ENCODE measurements at places on chromosomes 2 and 18.
A peak's percentile ranks its signal among the peaks of the same experiment; 100 is the strongest.

GRCh38 chr2:46481198-46482193 is 2.1 kb downstream of the TMEM247 start:
- no peak overlapping the region for H3K4me3 ChIP-seq
- H3K36me3 ChIP-seq: peaks cover 13% of the 10 kb centered on the region
- H3K27me3 ChIP-seq: no peaks in the 10 kb centered on the region
- H3K27ac ChIP-seq: no peak overlapping the region
- peaks cover 10% of the 10 kb centered on the region for H3K4me1 ChIP-seq
- DNase-seq: no peak

DNA sequence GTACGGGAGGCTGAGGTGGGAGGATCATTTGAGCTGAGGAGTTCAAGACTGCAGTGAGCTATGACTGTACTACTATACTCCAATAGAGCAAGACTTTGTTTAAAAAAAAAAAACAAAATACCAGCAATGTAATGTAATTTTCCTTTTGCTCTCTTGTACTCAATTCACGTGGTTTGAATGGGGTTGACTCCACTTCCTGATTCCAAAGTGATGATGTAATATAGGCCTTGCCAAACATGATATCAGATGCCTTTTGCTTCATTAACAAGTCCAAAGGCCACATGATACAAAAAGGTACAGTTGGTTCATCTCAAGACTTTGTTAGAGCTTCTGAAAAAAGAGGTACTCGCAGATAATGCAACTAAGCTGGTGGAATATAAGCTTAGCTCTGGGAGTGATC is 321.8 kb downstream of the ZEB2 start:
- H3K4me3 ChIP-seq: no peak overlapping the region
- DNase-seq: no peak
- no peak overlapping the region for H3K27ac ChIP-seq
- H3K36me3 ChIP-seq: no peaks in the 10 kb centered on the region
- H3K27me3 ChIP-seq: no peaks in the 10 kb centered on the region

DNA sequence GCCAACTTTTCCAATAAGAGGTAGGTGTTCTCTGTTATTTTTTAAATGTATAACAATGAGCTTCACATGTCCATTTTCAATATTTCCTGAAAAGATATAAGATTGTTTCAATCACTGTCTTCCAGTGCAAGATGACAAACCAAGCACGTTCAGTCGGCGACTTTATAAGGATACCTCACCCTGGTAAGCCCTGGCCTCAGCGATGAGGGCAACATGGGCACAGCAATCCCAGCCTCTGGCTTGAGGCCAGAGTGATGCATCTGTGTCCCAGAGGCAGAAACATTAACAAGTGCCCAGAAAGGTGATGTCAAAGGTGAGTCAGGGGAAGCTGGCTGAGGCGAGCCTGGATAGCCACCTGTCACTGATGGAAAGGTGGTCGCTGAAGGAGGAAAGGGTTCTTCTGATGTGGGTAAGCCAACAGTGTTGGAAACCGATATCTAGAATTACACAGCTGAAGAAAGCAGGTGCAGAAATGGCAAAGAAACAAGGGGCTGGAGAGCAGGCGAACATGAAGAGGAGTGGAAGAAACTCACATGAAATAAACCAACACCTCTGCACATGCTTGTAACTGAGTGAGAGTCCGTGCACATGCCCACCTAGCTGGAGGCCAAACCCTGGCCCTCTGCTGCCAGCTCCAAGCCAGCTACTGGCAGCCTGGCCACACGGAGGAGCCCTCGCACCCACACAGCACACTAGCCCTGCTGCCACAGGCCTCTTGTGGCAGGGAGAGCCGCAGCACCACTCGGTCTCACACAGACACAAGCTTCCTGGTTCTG is 65.5 kb downstream of the FBXO15 start:
- no peaks in the 10 kb centered on the region for H3K27me3 ChIP-seq
- no peaks in the 10 kb centered on the region for H3K36me3 ChIP-seq
- H3K4me1 ChIP-seq: no peaks in the 10 kb centered on the region
- H3K4me3 ChIP-seq: no peak overlapping the region

DNA sequence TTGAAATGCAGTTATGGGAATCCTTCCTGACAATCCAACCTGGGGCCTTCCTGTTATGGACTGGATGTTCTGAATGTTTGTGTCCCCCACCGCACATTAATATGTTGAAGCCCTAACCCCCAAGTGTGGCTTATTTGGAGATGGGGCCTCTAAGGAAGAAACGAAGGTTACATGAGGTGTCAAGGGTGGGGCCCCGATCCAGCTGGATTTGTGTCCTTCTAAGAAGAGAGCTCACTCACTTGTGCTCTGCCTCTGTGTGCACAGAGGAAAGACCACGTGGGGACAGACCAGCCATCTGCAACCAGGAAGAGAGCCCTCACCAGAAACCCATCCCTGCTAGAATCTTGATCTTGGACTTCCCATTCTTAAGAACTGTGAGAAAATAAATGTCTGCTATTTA is 44.4 kb downstream of the MAP3K19 start:
- H3K4me1 ChIP-seq: peaks cover 3% of the 10 kb centered on the region
- no peaks in the 10 kb centered on the region for H3K27me3 ChIP-seq
- no peak overlapping the region for H3K27ac ChIP-seq
- no peak for DNase-seq

GRCh38 chr2:238955648-238956531 is 108.0 kb downstream of the TWIST2 start:
- H3K36me3 ChIP-seq: no peaks in the 10 kb centered on the region
- H3K4me1 ChIP-seq: no peaks in the 10 kb centered on the region
- no peaks in the 10 kb centered on the region for H3K27me3 ChIP-seq
- DNase-seq: peak; percentile 5
- no peak overlapping the region for H3K4me3 ChIP-seq

DNA sequence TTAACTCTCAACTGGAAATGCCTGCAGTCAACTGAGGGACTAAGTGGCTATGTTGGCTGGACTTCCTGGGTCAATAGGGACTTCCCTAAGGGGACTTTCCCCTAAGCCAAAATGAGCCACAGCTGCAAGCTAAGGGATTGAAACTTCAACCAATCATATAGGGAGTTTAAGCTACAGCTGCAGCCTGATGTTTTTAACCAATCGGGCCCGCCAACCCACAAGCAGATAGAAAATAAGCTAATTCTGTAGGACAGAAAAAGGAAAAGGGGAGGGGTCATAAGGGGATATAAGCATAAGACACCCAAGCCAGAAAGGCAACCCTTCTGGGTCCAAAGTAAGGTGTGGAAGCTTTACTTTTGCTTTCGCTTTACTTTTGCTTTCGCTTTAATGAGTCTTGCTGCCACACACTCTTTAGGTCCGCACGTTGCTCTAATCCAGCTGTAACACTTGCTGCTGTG is 927.5 kb downstream of the ERBB4 start:
- no peaks in the 10 kb centered on the region for H3K27me3 ChIP-seq
- peaks cover 5% of the 10 kb centered on the region for H3K4me1 ChIP-seq
- no peak overlapping the region for H3K4me3 ChIP-seq
- no peak overlapping the region for H3K27ac ChIP-seq

GRCh38 chr18:58806826-58807714 is 57.6 kb upstream of the ZNF532 start:
- H3K27me3 ChIP-seq: no peaks in the 10 kb centered on the region
- no peak for DNase-seq
- peaks cover 10% of the 10 kb centered on the region for H3K4me1 ChIP-seq
- no peak overlapping the region for H3K4me3 ChIP-seq

DNA sequence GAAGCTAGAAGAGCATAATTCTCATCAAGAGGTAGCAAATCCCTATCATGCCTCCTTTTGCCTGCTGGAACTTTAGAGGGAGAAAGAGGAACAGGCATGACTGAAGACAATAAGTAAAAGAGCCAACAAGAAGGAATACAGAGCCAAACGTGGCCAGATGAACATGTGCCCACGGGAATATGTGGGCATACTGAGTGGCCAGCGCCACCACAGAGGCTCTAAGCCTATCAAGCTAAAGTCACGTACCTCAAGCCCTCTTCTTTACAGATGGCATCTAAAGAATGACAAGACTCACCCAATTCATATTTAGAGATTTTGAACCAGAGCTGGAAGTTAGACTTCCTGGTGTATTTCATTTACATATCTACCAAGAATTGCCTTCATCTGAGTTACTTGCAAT is 59.9 kb upstream of the ITGA4 start:
- H3K27me3 ChIP-seq: no peaks in the 10 kb centered on the region
- H3K4me1 ChIP-seq: no peaks in the 10 kb centered on the region
- DNase-seq: no peak
- H3K36me3 ChIP-seq: no peaks in the 10 kb centered on the region
- no peak overlapping the region for H3K27ac ChIP-seq
